ENCODE measurements at places on chromosomes 1 and 21.

- no peak for DNase-seq
Observed at GRCh38 chr1:153035211-153035610, 4.2 kb downstream of the SPRR1B start.

DNA sequence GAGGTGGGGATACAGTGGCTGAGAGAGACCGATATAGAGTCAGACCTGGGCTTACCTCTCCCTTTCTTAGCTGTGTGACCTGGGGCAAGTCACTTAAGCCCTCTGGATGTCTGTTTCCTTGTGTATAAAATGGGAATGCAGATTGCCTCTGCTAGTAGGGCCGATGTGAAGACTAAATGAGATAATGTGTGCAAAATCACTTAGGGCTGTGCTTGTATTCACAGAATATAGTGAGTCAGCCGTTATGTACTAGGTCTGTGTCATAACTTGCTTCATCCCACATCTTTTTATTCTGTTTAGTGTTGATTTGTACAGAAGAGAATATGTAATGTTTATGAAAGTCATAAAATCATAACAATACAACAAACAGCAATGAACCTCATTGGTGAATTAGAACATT lies 56.0 kb downstream of the PTPRU start:
- DNase-seq: no peak

DNA sequence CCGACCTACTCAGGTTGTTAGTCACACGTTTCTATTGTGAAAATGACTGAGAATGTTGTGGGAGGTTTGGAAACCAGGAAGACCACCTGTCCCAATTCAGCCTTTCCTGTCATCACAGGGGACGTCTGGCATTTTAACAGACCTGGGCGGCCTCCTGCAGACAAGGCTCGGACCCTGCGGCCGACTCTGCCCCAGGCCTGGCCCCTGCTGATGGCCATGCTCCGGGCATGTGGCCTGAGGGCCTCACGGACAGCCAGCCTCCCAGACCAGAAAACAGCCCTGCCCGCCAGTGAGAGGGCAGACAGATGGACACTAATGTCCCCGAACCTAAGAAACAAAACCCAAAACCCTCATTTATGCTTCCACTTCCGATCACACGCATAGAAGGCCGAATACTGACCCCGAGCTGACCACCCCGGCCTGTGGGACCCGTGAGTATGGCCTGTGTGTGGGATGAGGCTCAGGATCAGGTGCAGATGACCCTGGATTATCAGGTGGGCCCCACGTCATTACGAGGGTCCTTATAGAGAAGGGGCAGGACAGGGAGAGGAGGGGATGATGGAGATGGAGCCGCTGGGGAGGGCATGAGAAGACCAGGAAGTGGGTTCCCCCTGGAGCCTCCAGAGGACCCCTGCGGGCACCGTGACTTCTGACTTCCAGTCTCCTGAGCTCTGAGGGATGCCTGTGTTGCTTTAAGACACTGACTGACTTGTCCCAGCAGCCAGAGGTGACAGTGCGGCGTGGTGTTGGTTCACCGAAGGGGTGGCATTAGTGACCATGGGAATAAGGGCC lies 9.6 kb downstream of the COL18A1 start:
- DNase-seq: no peak

GRCh38 chr1:62247391-62248168 lies 52.9 kb downstream of the L1TD1 start:
- DNase-seq: no peak

DNA sequence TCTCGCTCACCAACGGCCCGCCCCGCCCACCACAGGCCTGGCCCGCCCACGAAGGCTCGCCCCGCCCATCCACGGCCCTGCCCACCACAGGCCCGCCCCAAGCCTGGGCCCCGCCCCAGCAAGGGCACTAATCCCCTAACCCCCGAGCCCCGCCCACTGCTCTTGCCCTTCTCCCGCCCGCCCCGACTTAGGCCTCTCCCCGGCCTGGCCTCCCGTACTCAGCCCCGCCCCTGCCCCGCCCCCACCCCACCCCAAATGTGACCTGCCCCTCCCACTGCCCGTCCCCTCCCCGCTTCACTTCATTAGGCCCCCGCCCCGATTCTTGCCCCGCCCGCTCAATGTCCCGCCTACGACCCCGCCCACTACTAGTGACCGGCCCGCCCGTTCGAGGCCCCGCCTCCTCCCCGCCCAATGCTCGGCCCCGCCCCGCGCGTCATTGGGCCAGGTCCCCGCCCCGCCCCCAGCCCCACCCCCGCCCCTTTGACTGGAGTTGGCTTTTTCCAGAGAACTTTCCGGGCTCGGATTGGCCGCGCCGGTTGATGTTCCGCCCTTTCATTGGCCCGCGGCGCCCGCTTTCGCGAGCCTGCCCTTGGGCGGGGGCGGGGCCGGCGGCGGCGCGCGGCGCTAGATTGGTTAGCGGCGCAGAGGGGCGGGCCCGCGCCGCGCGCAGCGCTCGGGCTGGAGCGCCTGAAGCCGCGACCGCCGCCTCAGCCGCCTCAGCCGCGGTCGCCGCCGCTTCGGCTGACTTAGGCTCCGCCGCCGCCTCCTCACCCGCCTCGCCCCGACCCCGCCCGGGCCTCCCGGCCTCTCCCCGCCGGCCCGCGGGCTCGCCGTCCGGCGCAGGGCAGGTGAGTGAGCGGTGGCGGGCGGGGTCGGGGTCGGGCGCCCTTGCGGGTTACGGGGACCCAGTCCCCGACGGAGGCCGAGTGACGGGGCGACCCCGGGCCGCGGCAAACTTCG lies at the start of gene PCBP3:
Gene PCBP3, plus strand, starts transcription at position 705 of the 960 bp plus-strand sequence. CDS start 206,361 bp downstream, outside the sequence.
- peak; percentile 96 for DNase-seq

DNA sequence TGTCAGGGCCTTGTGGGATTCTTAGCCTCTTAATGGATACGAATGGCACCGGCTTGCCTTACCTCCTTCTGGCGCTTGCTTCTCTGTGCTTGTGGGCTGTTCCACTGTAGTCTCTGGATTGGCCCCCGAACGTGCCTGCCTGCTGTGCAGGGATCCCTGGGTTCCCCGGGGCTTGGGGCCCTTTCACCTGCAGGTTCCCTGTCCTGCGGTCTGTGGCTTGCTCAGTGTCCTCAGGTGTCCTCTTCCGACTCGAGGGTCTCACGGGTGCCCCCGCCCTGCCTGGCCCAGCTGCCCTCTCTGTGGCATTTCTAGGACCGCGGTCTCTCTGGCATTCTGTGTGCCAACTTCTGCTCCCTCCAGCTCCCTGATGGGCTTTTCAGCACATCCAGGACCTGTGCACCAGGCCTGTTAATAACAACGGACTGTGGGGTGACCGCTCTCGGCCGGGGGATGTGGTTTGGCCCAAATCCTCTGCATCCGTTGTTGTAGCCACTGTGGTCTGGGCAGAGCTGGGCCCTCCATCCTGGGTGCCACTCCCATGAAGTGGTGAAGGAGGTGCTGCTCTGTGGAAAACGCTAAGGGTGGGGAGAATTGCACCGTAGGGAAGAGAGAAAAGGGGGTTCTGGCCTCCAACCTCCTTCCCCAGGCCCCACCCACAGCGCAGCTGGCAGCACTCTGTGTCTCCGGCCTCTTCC lies 12.4 kb downstream of the COL18A1 start:
- no peak for DNase-seq

DNA sequence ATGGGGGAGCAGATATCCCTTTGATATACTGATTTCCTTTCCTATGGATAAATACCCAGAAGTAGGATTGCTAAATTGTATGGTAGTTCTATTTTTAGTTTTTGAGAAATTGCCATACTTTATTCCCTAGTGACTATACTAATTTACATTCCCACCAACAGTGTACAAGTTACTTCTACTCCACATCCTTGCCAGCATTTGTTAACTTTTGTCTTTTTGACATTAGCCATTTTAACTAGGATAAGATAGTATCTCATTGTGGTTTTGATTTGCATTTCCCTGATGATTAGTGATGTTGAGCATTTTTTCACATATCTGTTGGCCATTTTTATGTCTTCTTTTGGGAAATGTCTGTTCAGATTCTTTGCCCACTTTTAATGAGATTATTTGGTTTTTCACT lies 620.6 kb upstream of the CAMK1G start:
- DNase-seq: peak; percentile 27

GRCh38 chr1:183185941-183186490 lies at the start of gene LAMC2:
Gene LAMC2, plus strand, starts transcription at chr1:183186264. Its CDS starts 89 bp downstream, at chr1:183186353.
- DNase-seq: no peak

GRCh38 chr1:13498553-13498952 lies 15.2 kb downstream of the LRRC38 start:
- DNase-seq: no peak

DNA sequence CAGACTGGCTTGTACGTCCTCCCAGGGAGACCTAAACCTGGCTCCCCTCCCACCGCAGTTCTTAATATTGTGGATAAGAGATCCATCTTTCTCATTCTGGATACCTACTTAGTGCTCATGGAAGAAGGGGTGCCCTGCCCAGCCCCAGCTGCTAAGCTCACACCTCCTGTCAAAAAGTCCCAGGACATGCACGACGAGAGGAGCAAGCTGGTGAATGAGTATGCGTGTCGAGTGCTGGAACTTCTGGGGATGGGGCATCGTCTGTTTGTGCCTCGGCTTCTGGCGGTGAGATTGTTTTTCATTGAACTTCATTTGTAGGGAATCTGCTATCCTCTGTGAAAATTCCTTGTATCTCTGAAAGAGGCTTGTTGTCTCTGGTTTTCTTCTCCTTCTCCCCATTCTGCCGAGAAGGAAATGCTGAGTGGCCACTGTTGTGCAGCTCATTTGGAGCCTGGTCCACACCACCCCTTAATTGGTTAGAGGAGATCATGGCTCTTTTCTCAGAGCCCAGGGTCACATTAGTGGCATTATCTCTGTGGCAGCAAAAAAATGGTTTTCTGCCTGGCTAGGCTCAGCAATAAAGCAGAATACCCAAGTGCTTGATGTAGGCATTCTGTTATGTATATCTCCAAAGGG lies 199.4 kb upstream of the CACYBP start:
- no peak for DNase-seq

GRCh38 chr1:46749404-46749803 lies 30.5 kb upstream of the EFCAB14 start:
- no peak for DNase-seq

GRCh38 chr1:69436151-69436550 lies 131.6 kb upstream of the LRRC7 start:
- DNase-seq: no peak

DNA sequence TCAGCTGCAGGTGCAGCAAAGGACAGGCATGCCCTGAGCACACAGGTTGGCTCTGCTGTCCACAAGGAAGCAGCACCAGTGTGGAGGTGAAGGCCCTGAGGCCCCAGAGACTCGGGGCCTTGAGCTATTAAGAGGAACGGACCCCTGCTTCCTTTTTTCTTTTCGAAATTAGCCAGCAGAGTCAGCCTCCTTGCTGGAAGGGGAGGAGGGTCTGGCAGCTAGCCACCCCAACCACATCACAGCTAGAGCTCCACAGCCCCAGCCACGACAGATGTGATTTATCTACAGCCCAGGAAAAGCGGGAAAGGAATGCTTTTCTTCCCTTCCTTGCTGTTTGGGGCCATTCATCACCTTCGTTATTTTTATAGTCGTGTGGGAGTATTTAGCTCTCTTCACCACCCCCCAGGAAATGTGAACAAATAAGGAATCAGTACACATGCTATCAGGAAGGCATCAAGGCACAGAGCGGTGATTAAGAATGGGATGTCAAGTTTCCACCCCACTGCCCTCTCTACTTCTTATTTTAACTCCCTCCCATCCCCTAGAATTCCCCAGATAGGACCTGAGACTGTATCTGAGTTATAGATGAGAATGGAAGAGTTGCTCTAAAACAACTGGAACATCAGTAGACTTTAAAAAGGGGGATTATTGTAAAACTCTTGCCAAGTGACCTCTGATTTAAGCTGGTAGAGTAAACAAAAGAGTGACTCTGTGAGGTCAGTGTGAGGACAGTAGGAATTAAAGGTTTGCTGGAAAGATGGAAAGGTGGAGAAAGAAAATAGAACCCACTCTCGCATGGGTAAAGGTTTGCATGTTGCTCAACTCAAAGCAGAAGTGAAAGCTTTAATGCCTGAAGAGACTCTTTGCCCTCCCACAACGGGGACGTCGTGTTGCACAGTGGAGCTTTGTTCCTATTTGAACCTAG lies 224.7 kb upstream of the GJB5 start:
- DNase-seq: peak; percentile 52

- DNase-seq: no peak
Observed at GRCh38 chr1:53616511-53616910, 122.5 kb downstream of the GLIS1 start.

DNA sequence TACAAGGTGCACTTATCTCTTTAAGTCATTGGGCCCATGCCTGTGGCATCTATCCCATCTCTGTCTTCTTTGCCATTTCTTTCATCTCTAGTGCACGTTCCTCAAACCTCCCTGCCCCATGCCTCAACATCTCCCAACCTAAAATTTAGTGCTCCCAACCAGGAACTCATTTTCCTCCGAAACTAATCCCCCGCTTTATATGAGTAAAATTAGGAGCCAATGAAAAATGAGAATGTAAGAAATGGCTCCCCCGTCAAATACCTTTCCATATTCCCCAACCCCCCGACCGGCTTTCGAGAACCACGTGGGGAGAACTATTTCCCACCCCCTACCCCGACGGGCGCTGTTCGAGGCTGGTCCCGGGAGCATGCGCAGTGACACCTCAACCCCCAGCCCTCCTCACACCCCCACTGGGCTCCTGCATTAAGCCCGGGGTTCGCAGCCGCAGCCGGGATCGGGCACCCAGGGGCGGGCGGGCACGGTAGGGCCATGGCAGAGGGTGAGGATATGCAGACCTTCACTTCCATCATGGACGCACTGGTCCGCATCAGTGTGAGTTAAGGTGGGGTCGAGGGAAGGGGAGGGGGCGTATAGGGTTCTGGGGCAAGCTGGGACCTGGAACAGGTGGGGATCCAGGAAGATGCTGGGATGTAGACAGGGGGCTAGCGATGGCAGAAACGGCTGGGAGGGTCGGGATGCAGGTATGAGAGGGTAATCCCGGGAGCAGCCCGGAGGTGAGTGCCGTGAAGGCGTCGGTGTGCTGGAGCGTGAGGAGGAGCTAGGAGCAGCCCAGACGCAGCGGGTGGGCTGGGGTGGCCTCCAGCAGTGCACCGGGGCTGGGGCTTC lies at the start of gene TRIM46:
Gene TRIM46, plus strand, starts transcription at position 372 of the 846 bp plus-strand sequence. Its CDS starts 118 bp downstream, at position 490.
- DNase-seq: peak; percentile 81

DNA sequence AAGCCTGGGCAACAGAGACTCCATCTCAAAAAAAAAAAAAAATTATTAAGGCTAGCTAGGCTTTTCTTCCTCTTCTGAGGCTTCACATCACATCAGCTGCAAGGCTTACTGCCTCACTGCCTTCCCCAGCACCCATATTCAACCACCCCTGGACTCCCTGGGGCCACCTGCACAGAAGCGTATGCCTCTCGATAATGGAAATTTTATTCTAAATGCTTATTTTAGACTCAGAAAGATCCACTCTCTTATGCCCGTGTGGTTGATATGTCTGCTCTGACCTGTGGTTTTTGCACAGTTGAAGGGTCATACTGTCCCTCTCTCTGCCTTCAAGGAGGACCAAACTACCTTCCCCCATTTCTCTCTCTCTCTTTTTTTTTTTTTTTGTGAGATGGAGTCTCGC lies 1.5 kb upstream of the FCRLA start:
- no peak for DNase-seq
